ENCODE measurements at places on chromosomes 2 and 18. TPM values are rescaled to one million over a fixed set of nuclear protein-coding genes. Genes with fewer than 3 reads are reported as not detected.

MOCOS gene
- 14.5 TPM for total RNA-seq

PSMA8 gene
- total RNA-seq: not detected

ADAM17 gene
- 42.0 TPM for total RNA-seq

UGT1A4 gene
- not detected for total RNA-seq

CDKL4 gene
- total RNA-seq: 0.85 TPM

RGPD6 gene
- 17.5 TPM for total RNA-seq

IL36B gene
- not detected for total RNA-seq

NCKAP1 gene
- total RNA-seq: 133 TPM

OR6B2 gene
- total RNA-seq: not detected

ZFP36L2 gene
- 32.3 TPM for total RNA-seq

CEBPZ gene
- total RNA-seq: 31.8 TPM

LINC00305 gene
- not detected for total RNA-seq

C2orf80 gene
- not detected for total RNA-seq
